ENCODE measurements at places on chromosomes 13 and 19.

DNA sequence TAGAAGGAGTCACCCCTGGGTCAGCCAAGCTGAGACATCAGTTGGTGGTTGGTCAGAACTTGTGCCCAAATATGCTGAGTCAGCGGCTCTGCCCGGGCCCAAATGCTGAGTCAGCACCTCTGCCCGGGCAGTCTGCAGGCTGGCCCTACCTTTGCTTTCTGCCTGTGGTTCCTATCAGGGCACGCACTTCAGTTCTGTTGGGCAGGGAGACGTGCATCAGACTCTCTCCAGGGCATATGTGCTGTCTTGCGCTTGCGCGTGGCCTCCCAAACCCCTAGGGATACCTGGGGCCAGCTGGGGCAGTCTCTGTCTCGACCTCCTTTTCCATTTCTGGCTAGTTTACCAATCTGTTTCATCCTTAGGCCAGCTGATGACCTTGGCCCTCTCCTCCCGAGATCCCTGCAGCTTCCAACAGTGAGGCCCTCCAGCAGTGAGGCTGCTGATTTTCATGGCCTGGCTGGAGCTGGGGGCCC, 24.4 kb upstream of the LDLR start:
- no peak for DNase-seq

- DNase-seq: no peak
These were observed 10.8 kb upstream of the CCNA1 start for GRCh38 chr13:36421447-36421846.

DNA sequence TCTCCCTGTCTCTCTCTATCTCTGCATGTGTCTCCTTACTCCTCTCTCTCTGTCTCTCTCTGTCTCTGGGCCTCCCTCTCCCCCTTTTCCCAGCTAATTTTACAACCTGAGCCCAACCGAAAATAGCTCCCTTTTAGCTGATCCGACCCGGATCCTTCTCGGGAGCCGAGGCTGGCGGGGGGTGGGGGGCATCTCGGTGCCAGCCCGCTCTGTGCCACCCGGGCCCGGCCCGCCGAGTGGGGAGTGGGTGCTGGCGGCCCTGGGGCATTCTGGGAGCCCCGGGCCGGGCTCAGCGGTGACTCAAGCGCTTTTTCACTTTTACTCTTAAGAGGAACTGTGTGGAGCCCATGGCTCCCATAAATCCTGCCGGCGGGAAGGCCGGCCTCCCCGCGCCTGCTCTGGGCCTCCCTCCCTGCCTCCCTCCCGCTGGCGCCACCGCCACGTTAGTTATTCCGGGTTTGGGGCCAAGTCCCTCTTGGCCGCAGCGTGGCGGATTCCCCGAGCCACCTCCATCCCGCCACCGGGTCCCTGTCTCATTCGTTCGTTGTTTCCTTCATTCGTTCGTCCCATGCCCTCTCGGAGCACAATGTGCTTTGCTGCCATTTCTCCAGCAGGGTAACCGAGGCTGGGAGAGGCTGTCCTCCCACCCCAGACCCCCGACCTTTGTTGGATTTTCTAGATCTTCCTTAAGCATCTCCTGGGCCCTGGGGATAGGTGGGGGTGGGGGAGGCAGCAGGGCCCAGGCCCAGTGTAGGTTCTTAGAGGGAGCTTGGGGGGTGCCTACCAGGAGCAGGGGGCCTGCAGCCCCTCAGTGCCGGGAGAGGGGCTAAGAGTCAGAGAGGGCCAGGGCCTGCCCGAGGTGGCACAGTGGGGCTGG, 3.2 kb downstream of the NFIC start:
- DNase-seq: no peak

- DNase-seq: no peak
These were observed 17.7 kb downstream of the TSHZ3 start for GRCh38 chr19:31331536-31331935.

GRCh38 chr19:44551850-44552249, 22.4 kb upstream of the CEACAM20 start:
- no peak for DNase-seq
